Osteoblast (primary cell): ENCODE measurements at places on chromosomes 5 and 9.

- no peak for DNase-seq
Observed at GRCh38 chr9:71680189-71680980, 87.9 kb downstream of the CEMIP2 start.

- no peak for DNase-seq
Observed at GRCh38 chr9:96398582-96399324, 15.2 kb upstream of the SLC35D2 start.

- DNase-seq, result no peak
Observed at GRCh38 chr9:109328978-109329637, 8.2 kb upstream of the EPB41L4B start.

GRCh38 chr5:89351222-89351621, 468.2 kb upstream of the MEF2C start:
- DNase-seq, result peak; percentile 62

GRCh38 chr5:32170303-32171151, 3.6 kb downstream of the GOLPH3 start:
- peak; percentile 51 for DNase-seq

- DNase-seq, result no peak
Observed at GRCh38 chr5:9919306-9920030, 289.3 kb upstream of the TAS2R1 start.

GRCh38 chr5:154541553-154541952, 63.5 kb upstream of the HAND1 start:
- no peak for DNase-seq

- DNase-seq, result no peak
Observed at GRCh38 chr5:68170826-68171558, 44.6 kb upstream of the PIK3R1 start.

- no peak for DNase-seq
Observed at GRCh38 chr5:145750199-145750598, 84.9 kb downstream of the PRELID2 start.

GRCh38 chr9:696332-697323, 144.9 kb upstream of the DMRT1 start:
- no peak for DNase-seq

GRCh38 chr5:146828385-146828784, 50.2 kb downstream of the PPP2R2B start:
- DNase-seq, result no peak

GRCh38 chr9:87793292-87793691, 67.4 kb downstream of the CTSL start:
- peak; percentile 88 for DNase-seq

GRCh38 chr9:108074900-108075299, 585.3 kb upstream of the KLF4 start:
- DNase-seq, result no peak

DNA sequence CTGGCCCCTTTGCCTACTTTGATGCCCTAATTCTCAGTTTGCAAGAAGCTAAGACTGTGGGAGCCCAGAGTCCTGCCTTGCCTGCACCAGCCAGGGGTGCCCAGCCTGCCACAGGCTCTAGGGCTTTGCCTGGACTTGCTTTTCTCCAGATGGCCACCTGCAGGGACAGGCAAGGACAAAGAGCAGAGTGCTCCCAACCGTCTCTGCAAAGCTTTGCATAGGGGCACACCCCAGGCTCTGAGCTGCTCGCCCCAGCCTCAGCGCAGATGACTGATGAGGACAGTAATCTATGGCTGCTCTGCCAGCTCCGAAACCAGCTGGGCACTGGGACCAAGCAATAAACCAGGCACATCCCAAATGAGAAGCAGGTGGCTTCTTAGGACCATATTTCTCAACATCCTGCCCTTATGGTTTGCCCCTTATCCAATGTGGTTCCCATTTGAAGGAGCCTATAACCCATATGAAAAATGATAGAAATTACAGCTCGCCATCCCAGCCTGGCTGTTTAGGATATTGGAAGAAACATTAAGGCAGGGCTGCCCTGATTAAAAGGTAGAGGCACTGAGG, 25.4 kb upstream of the TCF7 start:
- peak; percentile 60 for DNase-seq

DNA sequence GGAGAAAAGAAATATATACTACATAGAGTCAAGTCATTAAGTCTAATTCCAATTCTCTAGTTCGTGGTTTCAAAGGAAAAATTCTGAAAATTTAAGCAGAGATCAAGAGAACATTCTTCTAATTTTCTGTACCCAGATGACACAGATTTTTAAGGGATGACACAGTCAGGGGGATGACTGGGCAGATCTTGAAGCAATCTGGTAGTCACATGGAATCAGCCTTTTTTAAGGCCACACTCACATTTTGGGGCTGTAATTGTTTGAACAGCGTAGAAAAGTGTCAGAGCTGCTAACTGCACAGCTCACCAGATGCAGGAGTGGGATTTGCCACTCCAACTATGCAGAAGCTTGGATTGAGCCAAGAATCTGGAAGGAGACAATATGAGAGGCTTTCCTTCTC, 20.4 kb downstream of the PDE4D start:
- no peak for DNase-seq

- DNase-seq, result peak; percentile 27
Observed at GRCh38 chr5:111681414-111682120, 75.4 kb downstream of the NREP start.

- no peak for DNase-seq
Observed at GRCh38 chr9:8723195-8723594, 923.6 kb upstream of the DMAC1 start.

DNA sequence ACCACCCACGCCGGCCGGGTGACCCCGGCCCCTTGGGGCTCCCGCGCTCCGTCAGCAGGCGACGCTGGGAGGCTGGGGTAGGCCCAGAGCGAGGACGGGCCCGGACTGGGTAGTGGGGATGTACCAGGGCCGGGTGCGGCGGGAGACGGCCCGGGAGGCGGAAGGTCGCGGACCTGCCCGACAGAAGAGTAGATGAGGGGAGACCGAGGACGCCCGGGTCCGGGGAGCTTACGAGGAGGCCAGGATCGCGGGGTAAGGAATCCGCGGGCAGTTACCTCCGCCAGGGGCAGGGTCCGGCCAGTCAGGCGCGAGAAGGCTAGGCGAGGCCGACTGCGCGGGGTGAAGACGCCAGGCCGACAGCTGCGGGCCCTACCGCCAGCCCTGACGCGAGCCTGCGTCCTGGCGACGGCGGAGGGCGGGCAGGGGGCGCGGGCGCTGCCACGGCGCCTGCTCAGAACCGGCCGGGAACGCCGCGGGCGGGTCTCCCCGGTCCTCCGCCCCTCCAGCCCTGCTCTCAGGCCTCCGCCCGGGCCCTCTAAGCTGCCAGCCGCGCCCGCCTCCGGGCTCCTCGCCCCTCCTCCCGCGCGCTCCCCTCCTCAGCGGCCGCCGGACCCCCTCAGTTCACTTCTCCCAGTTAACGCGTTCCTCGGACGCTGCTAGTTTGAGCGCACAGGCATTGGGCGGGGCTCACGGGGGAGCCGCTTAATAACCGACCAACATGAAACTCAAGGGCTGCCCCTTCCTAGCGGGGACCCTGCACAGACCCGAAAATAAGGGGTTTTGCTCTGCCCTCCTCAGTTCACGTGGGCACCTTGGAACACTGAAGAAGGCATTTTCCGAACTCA, at the start of gene CPLANE1:
CPLANE1 (minus strand) TSS at position 407 of the 845 bp plus-strand sequence. CDS start 1,678 bp downstream, outside the sequence.
- peak; percentile 97 for DNase-seq

GRCh38 chr5:4020400-4020799, 424.8 kb downstream of the IRX1 start:
- DNase-seq, result no peak

DNA sequence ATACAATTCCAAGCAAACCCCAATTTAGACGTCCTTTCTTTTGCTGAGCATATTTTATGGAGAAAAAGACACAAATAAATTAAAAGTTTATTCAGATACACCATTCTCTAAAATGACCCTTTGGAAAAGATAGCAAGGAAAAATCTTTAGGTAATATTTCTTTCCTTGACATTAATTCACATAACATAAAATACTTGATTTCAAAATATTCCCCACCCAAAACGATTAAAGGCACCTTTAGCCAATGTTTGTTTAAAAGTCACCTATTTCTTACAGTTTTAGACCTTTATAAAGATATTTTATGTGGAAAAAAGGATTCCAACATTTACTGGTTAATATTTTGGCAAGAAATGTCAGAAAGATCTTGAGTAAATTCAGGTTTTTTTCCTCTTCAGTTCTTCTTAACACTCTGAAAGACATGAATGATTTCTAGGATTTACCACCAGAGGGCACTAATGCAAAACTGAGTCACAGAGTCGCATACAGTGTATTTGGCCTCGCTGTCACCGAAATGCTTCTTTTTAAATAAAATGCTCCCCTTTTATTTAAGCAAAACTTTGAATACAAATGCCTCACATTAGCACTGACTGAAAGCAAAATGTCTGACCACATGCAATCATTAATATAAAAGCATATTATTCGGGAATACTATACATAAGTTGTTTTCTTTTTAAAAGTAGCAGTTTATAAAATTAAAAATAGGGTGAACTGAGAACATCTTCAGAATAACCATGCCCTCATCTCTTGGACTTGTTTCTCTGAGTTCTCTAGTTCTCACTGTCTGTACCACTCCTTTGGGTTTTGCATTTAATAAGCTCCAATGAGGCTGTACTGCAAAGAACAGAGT, 122.5 kb downstream of the SLC1A3 start:
- DNase-seq, result no peak

- no peak for DNase-seq
Observed at GRCh38 chr5:66880401-66880800, 284.2 kb downstream of the MAST4 start.

GRCh38 chr5:107474361-107474715, 196.4 kb downstream of the EFNA5 start:
- DNase-seq, result no peak

- peak; percentile 76 for DNase-seq
Observed at GRCh38 chr5:143775258-143775657, 36.7 kb upstream of the HMHB1 start.

GRCh38 chr9:110143485-110143884, 64.5 kb downstream of the C9orf152 start:
- no peak for DNase-seq

DNA sequence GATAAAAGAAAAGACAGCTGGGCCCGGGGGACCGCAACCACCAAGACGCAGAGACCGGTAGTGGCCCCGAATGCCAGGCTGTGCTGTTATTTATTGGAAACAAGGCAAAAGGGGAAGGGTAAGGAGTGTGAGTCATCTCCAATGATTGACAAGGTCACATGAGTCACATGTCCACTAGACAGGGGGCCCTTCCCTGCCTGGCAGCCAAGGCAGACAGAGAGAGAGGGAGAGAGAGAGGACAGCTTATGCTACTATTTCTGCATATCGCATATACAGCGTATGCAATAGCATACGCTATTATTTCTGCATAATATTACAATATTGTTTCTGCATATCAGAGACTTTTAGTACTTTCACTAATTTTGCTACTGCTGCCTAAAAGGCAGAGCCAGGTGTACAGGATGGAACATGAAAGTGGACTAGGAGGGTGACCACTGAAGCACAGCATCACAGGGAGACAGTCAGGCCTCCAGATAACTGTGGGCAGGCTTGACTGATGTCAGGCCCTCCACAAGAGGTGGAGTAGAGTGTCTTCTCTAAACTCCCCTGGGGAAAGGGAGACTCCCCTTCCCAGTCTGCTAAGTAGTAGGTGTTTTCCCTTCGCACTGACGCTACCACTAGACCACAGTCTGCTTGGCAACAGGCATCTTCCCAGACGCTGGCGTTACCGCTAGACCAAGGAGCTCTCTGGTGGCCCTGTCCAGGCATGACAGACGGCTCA, 50.3 kb downstream of the RFX3 start:
- no peak for DNase-seq

- DNase-seq, result no peak
Observed at GRCh38 chr5:119330367-119331183, 25.2 kb upstream of the TNFAIP8 start.

DNA sequence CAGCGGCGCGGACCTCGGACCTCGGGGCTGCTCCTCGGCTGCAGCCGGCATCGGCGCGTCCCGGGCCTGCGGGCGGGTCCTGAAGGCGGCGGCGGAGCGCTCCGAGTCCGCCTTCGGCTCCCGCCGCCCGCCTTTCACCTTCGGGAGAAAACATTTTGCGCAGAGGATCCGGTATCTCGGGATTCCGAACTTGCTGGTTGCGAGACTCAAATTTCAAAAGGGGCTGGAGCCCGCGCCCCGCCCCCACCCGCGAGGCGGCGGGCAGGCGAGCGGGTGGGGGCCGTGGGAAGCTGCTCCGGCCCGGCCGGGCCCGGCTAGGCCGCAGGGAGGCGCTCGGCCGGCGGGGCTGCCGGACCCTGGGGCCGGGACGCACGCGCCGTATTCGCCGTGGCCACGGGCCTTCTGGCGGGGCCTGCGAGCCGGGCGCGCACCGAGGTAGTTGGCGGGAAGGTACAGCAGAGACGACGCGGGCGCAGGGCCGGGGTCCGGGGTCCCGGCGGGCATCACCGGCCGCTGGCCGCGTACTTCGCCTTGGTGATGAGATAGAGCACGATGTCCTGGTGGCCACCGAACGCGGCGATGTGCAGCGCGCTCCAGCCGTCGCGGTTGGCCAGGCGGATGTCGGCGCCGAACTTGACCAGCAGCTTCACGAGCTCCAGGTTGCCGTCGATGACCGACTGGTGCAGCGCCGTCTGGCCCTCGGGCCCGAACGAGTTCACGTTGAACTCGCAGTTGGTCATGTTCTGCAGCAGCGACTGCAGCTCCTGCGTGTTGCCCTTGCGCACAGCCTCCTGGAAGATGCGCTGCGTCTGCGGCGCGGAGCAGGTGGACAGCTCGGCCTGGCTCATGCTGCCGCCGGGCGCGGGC, 757 bp downstream of the NRARP start:
- DNase-seq, result no peak

- DNase-seq, result no peak
Observed at GRCh38 chr5:41924526-41924871, 582 bp upstream of the FBXO4 start.

GRCh38 chr9:110330484-110331105, 7.1 kb downstream of the TXNDC8 start:
- DNase-seq, result no peak

GRCh38 chr9:15505921-15506320, 4.8 kb downstream of the PSIP1 start:
- DNase-seq, result no peak

DNA sequence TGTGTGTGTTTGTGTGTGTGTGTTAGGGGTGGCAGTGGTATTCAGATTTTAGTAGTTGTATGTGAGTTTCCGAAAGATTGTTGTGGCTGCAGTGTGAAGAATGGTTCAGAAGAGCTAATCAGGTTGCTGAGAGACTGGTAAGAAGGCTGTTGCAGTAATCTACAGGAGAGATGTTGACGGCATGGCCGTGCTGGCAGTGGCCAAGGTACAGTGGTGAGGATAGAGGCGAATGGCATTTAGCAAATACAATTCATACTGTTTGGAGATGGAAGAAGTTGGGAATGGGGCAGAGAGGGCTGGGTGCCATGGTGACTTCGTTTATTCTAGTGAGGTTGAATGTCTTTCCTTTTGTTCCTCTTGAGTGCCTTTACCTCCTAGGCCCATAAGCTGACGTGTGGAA, 77.5 kb upstream of the SPATA31D4 start:
- DNase-seq, result no peak

DNA sequence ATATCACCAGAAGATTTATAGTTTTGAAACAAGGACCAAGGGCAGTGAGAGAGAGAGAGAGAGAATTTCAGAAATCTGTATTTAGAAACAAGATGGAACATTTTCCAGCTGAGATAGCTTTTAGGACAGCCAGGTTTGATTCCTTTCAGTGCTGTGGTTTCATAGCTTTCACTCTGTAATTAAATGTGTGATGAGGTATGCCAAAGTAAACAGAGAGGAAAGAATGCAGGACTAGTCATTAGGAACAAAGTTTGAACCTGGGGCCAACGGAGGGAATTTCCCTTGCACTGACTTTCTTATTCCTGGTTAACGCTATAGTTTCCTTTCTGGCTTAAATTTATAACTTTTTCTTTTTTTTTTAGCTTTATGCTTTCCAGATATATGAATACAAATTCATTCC, 10.0 kb upstream of the CCL28 start:
- no peak for DNase-seq

GRCh38 chr5:107570181-107570580, 100.6 kb downstream of the EFNA5 start:
- no peak for DNase-seq

- peak; percentile 14 for DNase-seq
Observed at GRCh38 chr5:36900283-36900682, 23.7 kb downstream of the NIPBL start.
